ENCODE measurements at places on chromosomes 12 and 14. TPM values are rescaled to one million over a fixed set of nuclear protein-coding genes. Genes with fewer than 3 reads are reported as not detected.
A peak's percentile ranks its signal among the peaks of the same experiment; 100 is the strongest.

Gene C12orf54
- not detected for total RNA-seq

- no peak for DNase-seq
These were observed 1.7 kb downstream of the ASCL4 start for GRCh38 chr12:107776171-107776570.

Gene RAD9B
- total RNA-seq = 0.41 TPM

DNA sequence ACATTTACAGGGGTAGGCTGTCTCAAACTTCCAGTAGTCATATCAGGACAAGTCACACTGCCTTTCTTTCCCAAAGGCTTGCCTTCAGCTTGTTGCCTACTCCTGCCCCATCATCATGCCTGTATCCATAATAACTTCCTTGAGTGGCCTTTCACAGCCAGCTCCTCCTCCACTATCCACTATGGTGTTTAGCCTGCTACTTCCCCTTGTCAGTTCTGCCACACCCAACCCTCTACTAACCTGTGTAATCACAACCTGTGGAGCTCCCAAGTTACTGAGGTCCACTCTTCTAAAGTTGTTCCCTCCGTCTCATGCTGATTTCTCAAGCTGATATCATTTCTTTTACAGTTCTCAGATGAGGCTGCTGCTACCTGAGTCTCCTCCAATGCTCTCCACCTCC is 159.9 kb downstream of the BMP4 start:
- no peak for DNase-seq

DNA sequence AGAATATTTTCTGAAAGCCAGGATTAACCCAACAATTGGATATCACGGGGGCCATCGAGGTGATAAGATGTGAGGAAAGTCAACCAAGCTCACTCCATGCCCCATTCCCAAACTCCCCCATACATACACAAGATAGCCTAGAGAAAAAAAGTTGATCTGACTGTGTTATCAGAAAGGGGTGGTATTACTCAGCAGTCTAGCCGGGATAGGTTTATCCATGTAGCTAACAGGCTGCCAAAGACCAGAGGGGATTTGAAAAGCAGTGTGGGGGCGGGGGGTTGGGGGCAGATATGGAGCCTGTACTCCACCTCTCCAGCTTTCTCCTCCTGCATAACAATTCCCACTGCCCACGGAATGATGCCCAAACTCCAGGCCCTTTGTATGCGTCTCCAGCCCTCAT is 13.2 kb upstream of the MAP1LC3B2 start:
- no peak for DNase-seq

Gene ALG10B
- 14.6 TPM for total RNA-seq

Gene MAGOHB
- total RNA-seq = 69.4 TPM

DNA sequence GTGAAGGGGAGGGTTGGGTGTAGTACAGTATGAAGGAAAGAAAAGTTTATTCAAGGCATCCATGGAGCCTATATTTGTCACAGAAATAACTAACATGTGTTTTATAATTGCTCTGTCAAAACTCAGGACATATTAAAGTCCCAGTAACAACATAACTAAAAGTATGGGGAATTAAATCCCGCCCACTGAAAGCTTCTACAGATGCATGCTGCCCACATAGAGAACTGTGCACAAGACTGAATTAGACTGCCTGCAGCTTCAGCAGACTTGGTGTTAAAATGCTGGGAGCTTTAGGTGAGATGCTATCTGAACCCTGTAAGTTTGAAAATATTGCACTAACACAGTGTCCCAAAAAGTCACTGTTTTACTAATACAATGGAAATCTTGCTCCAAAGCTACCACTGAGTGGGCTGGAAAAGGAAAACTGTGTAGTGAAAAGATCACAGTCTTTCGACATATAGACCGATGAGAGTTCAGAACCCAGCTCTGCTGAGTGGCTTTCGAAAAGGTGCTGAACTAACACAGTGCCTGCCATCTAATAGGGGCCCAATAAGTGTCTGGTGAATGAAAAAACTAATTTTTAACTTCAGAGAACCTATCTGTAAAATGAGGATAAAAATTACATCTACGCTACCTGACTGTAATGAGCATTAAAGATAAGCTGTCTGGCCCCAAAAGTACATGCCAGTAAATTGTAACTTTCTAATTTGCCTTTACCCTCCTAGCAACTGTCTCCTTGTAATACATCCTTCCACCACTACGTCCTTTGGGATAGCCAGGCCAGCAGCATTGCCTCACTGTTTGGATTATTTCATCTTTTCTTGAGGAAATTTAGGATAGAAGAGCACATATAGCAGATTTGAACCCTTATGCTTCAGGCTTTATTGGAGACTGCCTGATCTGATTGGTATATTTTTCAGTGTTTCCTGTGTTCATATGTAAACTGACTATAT is 237.6 kb downstream of the BCAT1 start:
- DNase-seq = no peak

DNA sequence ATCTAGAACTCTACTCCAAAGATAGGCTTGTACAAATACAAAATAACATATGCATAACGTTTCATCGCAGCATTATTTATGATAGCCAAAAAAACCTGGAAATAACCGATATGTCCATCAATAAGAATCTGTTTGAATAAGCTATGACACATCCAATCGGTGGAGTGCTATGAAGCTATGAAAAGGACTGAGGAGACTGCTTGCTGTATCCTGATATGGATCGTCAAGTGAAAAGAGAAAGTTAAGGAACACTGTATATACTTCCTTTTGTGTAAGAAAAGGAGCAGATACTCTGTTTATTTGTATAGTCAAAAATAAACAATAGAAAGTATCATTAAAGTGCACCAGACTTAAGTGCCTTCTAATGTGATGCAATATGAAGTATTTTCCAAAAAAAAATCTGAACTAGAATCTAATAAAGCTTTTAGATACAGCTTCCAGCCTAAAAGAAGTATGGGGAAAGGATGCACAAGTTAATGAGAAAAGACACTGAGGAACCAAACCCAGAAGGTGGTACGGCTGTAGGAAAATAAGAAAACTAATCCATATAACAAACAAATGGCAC is 645 bp upstream of the KLHDC1 start:
- no peak for DNase-seq

DNA sequence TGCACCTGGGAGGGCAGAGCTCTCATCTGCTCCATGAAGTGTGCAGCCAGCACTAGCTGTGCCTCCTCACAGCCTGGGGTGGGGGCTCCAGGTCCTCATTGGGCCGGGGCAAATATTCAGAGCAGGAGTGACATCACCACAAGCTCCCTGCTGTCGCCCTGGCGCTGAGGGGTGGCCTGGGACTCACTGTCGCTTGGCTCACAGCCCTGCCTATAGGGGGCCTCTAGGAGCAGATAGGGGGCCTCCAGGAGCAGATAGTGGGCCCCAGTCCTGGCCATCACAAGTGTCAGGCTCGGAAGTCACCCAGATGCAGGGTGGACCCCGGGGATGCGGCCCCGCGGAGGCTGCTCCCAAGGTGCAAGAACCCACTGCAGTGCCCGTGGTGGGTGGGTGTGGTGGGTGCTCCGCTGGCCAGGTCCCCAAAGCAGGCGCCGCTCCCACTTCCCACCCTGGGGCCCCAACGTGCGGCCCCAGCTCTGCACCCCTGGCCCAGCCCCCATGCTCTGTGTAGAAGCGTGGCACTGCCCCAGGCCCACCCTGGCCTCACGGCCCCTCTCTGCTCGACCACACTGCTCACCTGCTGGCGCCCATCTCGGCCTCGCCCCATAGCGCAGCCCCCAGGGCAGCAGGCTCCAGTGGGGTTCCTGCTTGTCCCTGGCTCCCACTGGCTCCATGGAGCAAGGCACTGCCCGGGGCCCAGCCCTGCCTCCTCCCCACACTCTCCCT is 18.0 kb downstream of the SYNJ2BP start:
- DNase-seq = no peak

- no peak for DNase-seq
These were observed 13.1 kb downstream of the CBLN3 start for GRCh38 chr14:24416254-24416931.

Gene LRP6
- 0.55 TPM for total RNA-seq

GRCh38 chr12:132525833-132526455 is 36.0 kb downstream of the FBRSL1 start:
- DNase-seq = no peak

GRCh38 chr14:32226056-32226455 is 23.0 kb upstream of the RNU6-8 start:
- no peak for DNase-seq

Gene SLC16A7
- 29.1 TPM for total RNA-seq

Gene ZFYVE1
- 9.8 TPM for total RNA-seq

DNA sequence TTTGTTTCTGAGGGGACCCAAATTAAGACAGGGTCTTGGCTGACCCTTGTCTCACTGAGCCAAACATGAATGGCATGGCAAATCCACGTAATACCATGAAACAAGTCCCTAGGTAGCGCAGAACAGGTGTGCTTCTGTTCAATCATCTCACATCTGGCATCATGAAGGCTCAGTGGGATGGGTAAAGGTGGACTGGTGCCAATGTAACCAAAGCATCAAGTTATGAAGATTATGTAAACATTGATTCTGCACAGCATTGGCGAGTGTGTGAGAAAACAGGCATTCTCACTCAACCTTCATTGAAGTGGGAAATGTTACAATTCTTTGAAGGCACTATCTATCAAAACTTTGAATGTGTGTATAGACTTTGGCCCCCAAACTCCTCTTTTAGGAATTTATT is 41.9 kb downstream of the PTGER2 start:
- DNase-seq = no peak

Gene LAG3
- total RNA-seq = 215 TPM

Gene ANO2
- not detected for total RNA-seq

DNA sequence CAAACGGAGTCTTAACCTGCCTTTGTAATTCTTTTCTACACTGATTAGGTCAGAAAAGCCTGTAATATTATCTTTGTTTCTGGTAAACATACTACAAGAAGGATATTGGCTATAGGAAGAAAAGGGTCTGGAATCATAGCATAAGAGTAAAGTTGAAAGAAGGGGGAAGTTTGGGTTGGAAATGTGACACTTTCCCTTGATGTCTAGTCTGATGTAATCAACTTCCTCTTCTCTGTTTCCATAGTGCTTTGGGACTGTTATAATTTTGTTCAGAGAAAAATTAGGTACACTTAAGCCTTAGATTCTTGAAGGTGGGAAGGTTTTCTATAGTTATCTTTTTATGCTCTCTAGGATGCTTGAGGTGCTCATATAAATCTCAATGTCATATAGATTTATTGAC is 322.2 kb downstream of the AEBP2 start:
- DNase-seq = no peak

DNA sequence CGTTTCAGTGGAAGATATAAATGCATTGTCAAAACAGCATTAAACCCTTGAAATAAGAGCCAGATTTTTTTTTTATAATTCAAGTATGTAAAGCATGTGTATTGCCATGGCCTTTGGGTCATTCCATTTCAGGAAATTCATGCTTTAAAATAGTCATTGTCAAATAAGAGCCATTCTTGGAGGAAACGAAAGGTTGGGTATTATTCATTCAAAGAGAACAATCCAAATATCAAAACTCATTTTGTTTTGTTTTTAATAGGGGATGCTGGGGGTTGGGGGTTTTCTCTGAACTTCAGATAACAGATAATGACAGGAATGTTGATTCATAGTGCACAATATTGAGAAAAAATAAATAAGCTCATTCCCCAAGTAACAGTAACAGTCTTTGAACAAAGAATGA is 174.4 kb upstream of the NUDT4 start:
- DNase-seq = no peak

- no peak for DNase-seq
These were observed 37.0 kb upstream of the MEG3 start for GRCh38 chr14:100788942-100789341.

DNA sequence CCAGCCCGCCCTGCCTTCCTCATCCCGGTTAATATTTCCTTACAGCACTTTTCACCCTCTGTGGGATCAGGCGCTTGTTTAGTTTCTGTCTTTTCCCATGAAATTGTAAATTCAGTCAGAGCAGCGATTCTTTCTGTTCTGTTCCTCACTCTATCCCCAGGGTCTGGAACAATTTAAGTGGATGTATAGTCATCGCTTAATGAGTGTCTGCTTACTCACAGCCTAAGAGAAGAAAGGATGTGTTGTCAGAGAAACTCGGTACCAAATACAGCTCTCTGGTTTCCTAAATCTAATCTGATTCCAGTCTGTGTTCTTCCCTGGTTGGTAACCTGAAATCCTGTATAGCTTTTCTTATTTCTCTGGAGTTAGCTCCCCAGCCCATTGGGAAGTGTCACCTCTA is 44.9 kb downstream of the FOS start:
- DNase-seq = no peak

GRCh38 chr12:2287589-2287988 is 234.8 kb downstream of the CACNA1C start:
- no peak for DNase-seq

DNA sequence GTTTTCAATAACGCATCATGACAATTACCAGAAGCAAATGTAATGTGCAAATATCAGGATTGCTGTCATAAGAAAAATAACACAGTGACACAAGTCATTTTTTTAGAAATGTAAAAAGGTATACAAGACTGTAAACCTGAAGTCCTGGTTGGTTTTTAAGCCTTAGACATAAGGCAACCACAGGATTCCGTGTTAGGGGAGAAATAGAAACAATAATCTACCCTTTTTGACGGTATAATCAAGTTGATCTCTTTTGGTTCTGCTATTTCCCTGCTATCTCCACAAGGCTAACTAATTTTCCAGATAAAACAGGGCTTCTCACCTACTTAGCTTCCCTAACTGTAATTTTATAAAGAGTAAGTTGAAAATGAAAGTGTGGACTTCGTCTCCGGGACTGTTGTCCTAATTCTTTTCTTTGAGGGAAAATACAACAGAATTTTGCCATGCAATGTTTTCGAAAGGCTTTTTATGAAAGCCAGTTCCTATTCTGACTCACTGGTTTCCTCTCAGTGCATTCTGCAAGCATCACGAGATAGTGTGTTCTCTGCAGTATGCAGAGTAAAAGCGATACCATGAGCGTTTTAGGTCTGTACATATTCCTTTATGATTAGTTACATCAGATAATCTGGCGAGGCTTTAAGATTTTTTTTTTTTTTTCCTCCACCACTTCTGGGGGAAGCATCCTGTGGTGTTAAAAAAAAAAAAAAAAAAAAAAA is 10.6 kb downstream of the MYO1H start:
- DNase-seq = peak; percentile 19

GRCh38 chr14:92922883-92923743 is at the start of gene CHGA:
Gene CHGA, plus strand, starts transcription at chr14:92923150. Its CDS starts 210 bp downstream, at chr14:92923360.
- DNase-seq = peak; percentile 50

- DNase-seq = no peak
These were observed 1.1 kb upstream of the ATP23 start for GRCh38 chr12:57940052-57940914.

DNA sequence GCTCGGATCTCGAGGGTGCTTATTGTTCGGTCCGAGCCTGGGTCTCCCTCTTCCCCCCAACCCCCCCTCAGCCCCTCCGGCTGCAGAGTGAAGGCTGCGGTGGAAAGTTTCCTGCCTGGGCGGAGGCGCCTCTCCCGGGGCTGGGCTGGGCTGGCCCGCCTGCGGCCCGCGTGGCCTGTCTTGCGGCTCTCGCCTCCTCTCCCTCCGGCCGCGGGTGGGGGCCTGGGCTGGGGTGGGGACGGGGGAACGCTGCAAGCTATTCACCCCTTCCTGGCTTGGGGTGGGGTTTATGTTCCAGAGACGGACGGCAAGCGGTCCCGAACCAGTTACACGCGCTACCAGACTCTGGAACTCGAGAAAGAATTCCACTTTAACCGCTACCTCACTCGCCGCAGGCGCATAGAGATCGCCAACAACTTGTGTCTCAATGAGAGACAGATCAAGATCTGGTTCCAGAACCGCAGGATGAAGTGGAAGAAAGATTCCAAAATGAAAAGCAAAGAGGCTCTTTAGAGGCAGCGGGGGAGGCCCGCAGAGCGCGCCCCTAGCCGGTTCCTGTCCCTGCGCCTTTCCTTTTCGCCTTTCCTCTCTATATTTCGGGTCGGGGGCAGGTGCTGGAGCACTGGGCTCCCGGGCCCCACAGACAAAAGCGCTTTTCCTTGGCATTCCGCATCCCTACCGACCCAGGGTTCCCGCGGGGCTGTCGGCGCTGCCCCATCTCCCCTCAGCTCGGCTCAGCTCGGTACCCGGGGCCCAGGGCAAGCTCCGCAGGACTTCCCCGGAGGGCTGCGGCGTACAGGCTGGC is 1.3 kb downstream of the HOXC5 start:
- no peak for DNase-seq
